ENCODE measurements at places on chromosomes 3 and 15.
A peak's percentile ranks its signal among the peaks of the same experiment; 100 is the strongest.

- no peak for DNase-seq
These were observed 159.6 kb downstream of the GREM1 start for GRCh38 chr15:32877252-32878019.

DNA sequence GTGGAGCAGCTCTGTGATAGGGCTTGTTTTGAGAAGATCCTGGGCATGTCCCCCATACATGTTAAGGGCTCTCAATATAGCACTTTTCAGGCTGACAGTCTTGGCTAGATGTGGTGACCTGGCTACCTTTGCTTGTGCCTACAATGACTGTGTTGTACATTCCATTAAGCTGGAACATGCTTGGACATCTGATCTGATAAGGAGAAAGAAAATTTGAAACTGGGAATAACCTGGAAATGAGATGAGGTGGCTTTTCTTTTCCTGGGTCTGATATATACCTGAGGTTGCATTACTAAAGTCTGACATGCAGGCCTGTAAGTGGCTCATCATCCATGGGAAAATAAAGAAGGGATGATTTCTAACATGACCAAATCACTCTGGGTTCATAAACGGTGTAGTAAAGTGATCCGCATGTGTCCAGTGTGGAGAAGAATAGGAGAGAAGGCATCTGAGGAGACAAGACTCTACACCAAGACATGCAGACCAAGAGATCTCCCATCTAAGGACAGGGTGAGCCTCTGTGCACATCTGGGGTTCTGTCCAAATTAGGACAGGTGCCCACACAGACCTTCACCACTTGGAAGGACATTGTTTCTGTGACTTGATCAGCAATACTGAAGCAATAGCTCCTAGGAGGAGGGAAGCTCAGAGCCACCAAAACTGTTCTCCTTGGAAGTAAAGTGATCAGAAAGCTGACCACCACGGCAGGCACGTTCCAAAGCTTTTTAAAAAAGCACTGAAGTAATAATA is 62.0 kb downstream of the KLHL6 start:
- no peak for DNase-seq

GRCh38 chr15:36961956-36962355 is 138.4 kb downstream of the MEIS2 start:
- no peak for DNase-seq

DNA sequence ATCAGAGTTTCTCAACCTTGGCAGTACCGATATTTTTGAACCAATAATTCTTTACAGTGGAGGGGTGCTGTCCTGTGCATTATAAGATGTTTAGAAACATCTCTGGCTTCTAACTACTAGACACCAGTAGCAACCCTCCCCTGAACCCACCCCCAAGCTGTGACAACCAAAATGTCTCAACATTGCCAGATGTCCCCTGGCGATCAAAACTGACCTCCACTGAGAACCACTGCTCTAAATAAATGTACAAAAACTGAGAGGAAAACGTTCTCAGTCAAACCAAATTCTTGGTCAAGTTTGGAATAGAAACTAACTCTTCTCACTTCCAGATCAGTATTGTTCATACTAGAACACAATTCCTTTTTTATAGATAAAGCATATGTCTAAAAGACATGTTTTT is 58.5 kb downstream of the GPR160 start:
- DNase-seq, result no peak

DNA sequence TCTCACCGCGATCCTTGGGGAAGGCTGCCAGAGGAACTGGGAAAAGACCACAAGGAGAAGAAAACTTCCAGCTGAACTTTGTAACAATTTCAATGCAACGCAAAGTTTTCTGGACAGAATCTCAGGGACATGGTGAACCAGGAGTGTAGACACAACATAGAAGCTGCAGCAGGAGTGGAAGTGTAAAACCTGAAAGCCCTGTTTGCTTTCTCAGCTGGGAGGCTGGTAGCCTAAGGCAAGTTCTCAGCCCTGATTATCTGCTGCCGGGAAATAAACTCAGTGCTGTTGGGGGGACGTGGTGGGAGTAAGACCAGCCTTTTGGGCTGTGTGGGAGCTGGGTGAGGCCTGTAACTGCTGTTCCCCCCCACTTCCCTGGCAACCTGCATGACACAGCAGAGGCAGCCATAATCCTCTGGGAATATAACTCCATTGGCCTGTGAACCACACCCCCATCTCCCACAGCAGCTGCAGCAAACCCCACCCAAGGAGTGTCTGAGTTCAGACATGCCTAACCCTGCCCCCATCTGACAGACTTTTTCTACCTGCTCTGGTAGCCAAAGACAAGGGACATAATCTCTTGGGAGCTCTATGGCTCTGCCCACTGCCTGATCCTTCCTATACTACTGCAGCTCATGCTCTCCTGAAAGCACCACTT is 106.7 kb downstream of the ZNF621 start:
- DNase-seq, result no peak

GRCh38 chr15:36501063-36501678 is 78.3 kb upstream of the CDIN1 start:
- DNase-seq, result peak; percentile 42
